Bronchial epithelial cell (primary cell): ENCODE measurements at places on chromosomes 1 and 21. TPM values are rescaled to one million over a fixed set of nuclear protein-coding genes. Genes with fewer than 3 reads are reported as not detected.

Gene DIRAS3
- total RNA-seq = under 0.01 and 0.13 TPM in 2 replicates

Gene E2F2
- under 0.01 and 0.38 TPM in 2 replicates for total RNA-seq

Gene TNFSF4
- total RNA-seq = under 0.01 and 0.13 TPM in 2 replicates

Gene FCRL5
- total RNA-seq = not detected in 2 replicates

Gene TLCD4
- 0.51 and 0.53 TPM in 2 replicates for total RNA-seq

Gene TMEM52
- total RNA-seq = 1.4 and 1.6 TPM in 2 replicates

Gene CNTN2
- under 0.01 TPM in 1 of 2 replicates, not detected in the other for total RNA-seq

Gene MRPL9
- 83.2 and 110 TPM in 2 replicates for total RNA-seq
